ENCODE measurements at places on chromosomes 6 and 20.

DNA sequence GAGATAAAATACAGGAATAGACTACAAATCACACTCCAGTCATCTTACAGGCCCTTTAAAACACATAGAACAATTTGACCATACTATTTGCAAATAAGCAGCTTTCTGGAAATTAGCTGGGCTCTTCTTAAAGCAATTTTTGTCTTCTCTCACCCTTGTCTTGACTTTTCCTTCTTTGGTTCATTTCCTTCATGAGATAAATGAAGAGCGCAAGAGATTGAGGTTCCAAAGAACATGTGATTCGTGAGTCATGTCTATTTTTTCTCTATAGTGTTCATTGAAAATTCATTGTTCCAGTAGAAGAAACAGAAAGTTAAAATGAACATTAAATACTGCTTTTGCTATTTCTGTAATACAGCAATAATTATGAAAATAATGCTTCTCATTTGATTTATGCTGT lies 33.9 kb downstream of the PRDM1 start:
- DNase-seq, result no peak

- no peak for DNase-seq
Measured at GRCh38 chr20:35523298-35523888, 6.1 kb downstream of the C20orf173 start.

DNA sequence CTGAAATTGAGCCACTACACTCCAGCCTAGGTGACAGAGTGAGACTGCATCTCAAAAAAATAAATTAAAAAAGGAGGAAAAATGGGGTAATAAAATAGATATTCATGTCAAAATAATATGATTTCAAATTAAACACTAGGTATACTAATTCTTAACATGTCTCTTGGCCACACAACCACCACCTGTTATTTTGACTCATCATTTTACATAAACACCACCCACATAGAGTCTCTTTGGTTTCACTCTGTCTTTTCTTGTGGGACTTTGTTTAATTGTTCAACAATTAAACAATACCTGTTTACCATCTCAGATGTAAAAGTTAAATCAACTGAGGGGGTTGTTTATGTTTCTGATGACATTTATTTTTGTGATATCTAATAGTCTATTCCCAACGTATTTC lies 476.8 kb upstream of the ADGRB3 start:
- DNase-seq, result no peak

DNA sequence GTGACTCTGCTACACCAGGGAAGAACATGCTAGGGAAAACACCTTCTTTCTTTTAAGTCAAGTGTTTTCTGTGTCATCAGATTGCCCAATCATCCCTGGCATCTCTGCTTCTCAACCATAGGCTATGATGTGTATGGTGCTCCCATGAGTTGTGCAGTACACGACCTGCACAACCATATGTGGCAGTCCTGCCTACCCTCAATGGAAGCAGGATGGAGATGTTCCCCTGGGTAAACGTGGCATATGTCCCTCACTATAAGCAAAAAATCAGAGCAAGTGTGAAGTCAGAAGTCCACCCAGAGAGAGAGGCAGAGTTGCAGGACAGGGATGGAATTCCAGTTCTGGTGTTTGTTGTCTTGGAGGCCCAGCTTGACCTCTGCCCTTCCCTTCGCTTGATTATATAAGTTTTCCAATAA lies 10.3 kb upstream of the SNHG17 start:
- no peak for DNase-seq

- no peak for DNase-seq
Measured at GRCh38 chr6:147699637-147700036, 191.1 kb downstream of the SAMD5 start.

Measured in C1 segment of cervical spinal cord (tissue), 14 donors.